ENCODE measurements at places on chromosomes 5 and 9.

GRCh38 chr9:752201-752600 lies 89.3 kb upstream of the DMRT1 start:
- DNase-seq: no peak

GRCh38 chr5:151461312-151461711 lies 13.9 kb downstream of the SLC36A1 start:
- no peak for DNase-seq

DNA sequence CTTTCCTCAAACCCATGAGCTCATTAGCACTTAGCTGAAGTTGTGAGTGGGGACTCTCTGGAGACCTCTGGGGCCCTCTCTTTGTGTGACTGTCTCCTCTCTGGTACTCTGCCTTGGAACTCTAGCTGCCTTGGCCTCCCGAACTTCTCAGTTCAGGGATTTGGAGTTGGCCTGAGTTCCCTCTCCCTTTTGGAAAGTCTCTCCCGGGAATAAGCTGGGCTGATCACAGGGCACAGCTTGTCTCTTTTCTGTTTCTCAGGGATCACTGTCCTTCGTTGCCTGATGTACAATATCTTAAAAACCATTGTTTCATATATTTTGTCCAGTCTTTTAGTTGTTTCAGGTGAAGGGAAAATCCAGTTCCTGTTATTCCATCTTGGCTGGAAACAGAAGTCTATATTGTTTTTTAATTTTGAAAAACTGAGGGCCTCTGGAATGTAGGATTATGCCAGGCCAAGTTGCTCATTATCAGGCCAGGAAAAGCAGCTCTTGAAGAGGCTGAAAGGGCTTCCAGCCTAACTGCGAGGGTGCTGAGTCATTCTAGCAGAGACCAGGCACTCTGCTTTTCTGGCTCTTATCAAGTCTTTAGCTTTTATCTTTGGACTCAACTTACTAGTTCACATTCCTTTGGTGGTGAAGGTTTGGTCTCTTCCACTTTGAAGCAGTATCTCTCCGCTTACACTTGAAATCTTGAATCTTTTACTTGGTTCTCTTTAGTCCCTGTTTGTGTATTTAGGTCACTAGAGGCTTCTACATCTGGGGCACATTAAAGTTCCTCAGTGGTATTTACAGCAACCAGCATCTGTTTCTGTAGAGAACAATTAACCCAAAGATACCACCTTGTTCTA lies 8.4 kb upstream of the RGS3 start:
- DNase-seq: no peak

- no peak for DNase-seq
These were observed 30.7 kb upstream of the CCNB1 start for GRCh38 chr5:69136293-69136692.

DNA sequence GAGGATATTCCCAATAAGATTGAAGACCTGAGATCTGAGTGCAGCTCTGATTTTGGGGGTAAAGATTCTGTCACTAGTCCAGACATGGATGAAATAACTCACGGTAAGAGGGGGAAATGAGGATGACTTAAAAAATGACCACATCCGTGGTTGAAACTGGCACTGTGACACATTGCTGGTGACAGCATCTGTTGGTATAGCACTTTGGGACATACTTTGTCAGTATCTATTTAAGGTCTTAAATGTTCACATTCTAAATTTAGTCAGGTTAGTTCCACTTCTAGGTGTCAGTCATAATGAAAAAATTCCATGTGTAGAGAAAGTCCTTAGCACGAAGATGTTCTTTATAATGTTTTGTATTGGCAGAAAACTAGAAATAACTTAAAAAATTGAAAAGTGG lies 70.9 kb downstream of the GAPVD1 start:
- peak; percentile 20 for DNase-seq

GRCh38 chr9:5421163-5421562 lies 16.6 kb downstream of the PLGRKT start:
- DNase-seq: no peak

GRCh38 chr5:117379521-117379920 lies 804.9 kb upstream of the SEMA6A start:
- DNase-seq: no peak

- DNase-seq: no peak
These were observed 598.3 kb downstream of the EFNA5 start for GRCh38 chr5:107072440-107072839.

DNA sequence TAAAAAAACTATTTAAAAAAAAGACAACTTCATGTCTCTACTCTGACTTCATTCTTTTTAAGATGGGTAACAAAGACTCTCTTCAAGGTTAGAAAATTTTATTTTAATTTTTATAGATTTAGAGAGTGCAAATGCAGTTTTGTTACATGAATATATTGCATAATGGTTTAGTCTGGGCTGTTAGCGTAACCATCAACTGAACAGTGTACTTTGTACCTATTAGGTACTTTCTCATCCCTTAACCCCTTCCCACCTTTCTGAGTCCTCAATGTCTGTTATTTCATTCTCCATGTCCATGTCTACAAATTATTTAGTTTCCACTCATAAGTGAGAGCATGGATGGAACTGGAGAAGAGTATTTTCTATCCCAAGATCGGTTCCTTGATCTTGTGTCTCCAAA lies 16.8 kb downstream of the TLR4 start:
- DNase-seq: no peak

DNA sequence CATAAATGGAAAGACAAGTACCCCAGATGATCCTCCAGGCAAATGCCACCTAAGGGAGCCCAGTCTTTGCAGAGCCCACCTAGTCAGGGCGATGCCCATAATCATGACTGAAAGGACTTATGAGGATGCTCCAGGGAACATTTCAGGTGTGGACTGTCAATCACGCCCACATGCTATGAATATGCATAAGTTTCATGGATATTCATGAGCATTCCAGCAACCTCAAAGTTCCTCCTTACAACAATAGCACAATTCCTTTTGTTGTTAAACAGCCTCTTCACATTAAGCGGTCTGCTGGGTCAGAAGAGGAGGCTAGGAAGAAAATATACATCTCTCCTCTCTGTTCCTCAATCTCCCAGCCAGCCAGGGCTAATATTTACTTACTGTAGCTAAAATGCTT lies 161.6 kb downstream of the C5orf15 start:
- DNase-seq: no peak

GRCh38 chr5:174693697-174694385 lies 30.5 kb upstream of the MSX2 start:
- DNase-seq: no peak

DNA sequence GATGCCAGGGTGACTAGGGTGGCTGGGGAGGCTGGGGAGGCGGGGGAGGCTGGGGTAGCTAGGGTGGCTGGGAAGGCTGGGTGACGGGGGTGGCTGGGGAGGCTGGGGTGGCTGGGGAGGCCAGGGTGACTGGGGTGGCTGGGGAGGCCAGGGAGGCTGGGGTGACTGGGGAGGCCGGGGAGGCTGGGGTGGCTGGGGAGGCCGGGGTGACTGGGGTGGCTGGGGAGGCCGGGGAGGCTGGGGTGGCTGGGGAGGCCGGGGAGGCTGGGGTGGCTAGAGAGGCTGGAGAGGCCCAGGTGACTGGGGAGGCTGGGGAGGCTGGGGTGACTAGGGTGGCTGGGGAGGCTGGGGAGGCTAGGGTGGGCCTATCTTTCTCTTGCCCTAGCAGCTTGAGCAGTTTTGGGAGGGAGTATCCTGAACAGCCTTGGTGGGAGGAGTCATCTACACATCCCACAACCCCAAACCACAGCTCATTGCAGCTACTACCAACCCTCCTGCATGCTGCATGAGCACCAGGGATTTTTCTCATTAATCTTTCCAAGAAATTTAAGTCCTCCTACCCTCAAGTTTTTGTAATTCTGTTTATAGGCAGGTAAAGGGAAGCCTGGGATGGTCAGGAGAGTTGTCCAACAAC lies 203.2 kb upstream of the IRX1 start:
- no peak for DNase-seq
